ENCODE measurements at places on chromosomes 12 and 14.
A peak's percentile ranks its signal among the peaks of the same experiment; 100 is the strongest.

DNA sequence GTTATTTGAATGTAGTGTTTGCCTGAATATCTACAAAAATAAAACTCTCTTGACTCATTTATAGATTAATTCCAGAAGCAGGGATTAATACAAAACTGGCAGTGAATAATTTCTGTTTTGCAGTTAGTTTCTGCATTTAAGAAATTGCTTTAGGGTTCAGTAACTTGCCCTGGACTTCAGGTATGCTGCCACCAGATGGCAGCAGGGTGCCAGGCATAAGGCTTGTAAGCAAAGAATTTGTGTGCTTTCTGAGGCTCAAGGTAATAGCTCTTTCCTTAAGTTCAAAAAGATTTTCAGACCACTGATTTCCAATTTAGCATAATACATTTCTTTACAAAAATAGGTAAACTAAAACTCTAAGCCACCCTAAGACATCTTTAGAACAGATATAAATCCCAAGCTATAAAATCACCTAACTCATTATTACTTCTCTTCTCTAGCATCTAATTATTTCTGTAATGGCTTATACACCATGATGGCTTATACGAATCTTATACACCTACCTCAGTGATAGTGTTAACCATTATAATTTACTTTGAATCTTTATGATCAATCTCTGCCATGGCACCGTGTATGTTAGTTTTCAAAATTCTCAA is 398.3 kb downstream of the APAF1 start:
- DNase-seq, result peak; percentile 77

DNA sequence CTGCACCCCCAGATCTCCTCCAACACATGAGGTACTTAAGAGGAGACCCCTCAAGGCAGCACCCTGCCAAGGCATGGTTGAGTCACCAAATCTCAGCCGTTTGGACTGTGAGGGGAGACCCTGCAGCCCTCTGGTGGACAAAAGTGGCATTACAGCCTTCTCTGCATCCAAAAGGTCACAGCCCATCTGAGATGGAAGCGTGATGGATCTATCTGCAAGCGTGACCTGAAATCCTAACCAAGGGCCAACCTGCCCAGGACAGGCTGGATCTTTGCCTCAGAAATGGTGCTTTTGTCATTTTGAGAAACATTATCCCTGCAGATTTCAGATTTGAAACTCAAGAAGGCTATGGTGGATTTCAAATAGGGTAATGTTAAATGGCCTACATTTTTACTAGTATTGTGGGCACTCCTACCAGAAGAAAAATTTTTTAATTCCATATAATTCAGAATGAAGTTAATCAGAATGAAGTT is 23.7 kb upstream of the DHRS4 start:
- DNase-seq, result peak; percentile 85

DNA sequence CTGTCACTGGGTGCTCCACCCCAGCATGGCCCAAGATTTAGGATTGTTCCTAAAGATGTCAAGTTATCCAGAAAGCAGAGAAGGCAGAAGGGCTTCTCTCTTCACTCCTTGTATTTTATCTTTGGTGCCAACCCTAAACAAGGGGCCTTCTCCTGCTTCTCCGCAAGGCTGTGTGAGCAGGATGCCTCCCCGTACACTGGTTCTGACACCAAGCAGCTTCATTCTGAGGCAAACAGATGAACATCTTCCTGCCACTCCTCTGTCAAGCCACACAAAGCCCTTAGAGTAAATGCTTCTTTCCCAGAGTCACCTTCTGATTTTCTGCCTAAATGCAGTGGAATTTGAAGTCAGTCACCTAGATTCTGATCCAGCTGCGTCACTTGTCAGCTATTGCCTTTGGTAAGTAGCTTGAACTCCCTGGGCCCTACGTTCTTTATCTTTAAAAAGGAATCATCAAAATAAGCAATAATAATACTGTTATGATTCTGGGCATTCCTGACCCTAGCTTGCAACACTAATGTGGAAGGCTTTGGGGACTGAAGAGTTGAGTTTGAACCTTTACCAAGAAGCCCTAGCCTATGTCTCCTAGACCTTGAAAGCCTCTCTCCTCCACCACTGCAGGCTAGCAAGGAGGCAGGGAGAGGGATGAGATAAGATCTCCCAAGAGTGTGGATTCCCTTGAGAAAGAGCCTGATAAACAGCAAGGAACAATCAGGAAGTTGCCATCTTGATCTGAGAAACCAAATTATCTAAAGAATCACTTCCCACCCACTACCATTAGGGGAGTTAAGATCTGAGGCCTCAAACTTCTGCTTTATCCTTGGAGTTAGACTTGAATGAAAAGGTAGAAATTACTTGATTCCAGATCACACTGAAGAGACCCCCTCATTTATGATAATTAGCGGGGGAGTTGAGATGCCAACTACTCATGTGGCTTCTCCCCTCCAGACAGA is 5.7 kb downstream of the KRT73 start:
- no peak for DNase-seq

GRCh38 chr12:32467959-32468863 is 68.9 kb downstream of the FGD4 start:
- DNase-seq, result no peak

GRCh38 chr14:57136669-57137328 is 131.9 kb downstream of the EXOC5 start:
- no peak for DNase-seq

DNA sequence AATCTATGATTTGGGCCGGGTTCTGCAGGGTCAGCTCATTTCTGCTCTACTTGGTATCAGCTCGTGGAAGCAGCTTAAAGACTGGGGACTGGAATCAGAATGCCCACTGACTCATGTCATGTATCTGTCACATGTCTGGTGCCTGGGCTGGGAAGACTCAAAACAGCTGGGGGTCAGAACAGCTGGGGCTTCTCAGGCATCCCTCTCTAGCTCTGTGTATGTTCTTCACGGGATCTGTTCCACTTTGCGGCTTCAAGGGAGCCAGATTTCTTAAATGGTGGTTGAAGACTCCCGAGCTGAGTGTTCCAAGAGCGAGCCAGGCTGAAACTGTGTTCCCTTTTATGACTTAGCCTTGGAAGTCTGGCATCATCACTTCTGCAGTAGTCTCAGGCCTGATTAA is 11.9 kb downstream of the AEBP2 start:
- DNase-seq, result no peak

DNA sequence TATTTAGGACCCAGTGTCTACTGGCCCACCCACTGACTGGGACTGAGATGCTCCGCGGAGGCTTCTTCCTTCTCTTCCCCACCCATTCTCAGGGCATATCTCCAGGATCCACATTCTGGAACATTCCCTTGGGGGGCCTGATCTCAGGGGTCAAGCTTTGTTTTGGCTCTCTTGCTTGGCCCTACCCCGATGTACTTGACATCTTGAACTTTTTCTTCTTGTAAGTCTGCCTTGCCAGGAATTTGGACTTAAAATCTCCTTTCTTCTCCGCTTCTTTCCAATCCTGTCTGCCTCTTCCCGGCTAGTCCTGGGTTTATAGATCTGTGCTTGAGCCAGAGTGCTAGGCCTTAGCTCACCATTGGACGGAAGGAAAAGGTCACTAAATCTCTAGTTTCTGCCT is 22.1 kb downstream of the DACT1 start:
- no peak for DNase-seq

GRCh38 chr12:46788072-46788887 is 37.5 kb downstream of the SLC38A4 start:
- no peak for DNase-seq

- DNase-seq, result no peak
Observed at GRCh38 chr12:33546004-33546403, 106.4 kb upstream of the SYT10 start.

- no peak for DNase-seq
Observed at GRCh38 chr14:65339866-65340265, 72.7 kb upstream of the FUT8 start.

DNA sequence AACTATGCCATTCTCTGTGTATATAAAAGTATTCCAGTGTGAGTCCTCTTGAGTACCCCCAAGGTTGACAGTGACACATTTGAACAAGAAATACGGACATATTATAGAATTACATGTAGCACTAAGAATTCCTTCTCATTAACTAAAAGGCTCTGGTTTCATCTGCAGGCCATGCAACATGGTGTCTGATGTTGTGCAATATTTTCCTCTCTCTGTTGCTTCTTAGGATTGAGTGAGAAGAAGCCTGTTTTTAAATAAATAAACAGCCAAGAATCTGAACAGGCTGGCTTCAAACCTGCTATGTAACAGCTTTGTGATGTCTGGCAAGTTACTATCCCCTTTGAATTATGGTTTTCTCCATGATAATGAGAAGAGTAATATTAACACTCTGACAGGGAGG is 22.2 kb upstream of the CCER1 start:
- DNase-seq, result no peak

- DNase-seq, result no peak
Observed at GRCh38 chr14:37270629-37271028, 72.9 kb downstream of the MIPOL1 start.

DNA sequence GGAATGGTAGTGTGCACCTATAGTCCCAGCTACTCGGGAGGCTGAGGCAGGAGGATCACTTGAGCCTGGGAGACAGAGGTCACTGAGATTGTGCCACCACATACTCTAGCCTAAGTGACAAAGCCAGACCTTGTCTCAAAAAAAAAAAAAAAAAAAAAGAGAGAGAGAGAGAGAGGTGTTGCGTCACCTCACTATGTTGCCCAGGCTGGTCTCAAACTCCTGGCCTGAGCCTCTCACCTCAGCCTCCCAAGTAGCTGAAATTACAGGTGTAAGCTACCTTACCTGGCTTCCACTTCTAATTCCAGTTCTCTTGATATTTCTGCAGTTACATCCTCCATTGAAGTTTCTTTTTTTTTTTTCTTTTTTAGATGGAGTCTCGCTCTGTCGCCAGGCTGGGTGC is 94.3 kb downstream of the PRICKLE1 start:
- no peak for DNase-seq

- DNase-seq, result peak; percentile 1
Observed at GRCh38 chr14:67377916-67378315, 17.8 kb downstream of the EIF2S1 start.

DNA sequence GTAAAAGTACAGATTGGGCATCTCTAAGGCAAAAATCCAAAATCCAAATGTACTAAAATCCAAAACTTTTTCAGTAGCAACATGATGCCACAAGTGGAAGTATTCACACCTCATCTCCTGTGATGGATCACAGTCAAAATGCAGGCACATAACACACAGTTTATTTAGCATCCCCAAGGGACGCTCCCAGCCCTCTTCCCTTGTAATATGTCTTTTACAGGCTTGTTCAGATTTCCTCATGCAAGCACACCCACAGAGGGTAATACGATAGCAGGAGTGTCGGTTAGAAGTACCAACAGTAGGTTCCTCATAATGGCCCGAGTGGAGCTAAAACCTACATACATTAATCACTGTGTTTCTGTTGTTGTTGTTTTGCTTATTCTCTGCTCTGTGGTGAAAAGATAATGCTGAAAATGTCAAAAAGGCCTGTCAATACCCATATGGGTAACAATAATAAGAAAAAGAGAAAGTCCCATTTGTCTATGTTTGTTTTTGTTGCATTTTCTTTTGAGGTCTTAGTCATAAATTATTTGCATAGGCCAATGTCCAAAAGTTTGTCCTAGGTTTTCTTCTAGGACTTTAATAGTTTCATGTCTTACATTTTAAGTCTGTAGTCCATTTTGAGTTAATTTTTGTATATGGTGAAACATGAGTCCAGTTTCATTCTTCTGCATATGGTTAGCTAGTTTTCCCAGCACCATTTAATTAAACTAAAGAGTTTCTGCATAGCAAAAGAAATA is 133.1 kb downstream of the LRIG3 start:
- DNase-seq, result no peak

GRCh38 chr14:28774764-28775735 is 8.5 kb downstream of the FOXG1 start:
- no peak for DNase-seq

- peak; percentile 83 for DNase-seq
Observed at GRCh38 chr12:116916714-116917114, 6.0 kb downstream of the FBXW8 start.

DNA sequence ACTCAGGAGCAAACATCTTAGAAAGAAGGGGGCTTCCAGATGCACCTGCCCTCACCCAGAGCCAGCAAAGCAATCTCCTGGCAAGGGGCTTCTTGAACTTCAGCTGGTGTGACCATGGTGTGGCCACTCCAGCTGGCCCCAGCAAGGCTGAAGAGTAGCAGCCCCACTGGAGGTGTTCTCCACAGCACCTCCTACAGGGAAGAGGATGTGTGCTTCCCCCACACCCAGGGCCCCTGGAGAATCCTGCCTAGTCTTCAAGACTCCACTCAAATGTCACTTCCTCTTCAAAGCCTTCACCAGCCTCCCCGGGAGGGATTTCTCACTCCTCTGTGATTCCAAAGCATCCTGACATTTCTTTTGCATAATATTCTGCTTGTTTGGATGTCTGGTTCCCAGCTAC is 8.5 kb downstream of the RAB15 start:
- DNase-seq, result peak; percentile 16

DNA sequence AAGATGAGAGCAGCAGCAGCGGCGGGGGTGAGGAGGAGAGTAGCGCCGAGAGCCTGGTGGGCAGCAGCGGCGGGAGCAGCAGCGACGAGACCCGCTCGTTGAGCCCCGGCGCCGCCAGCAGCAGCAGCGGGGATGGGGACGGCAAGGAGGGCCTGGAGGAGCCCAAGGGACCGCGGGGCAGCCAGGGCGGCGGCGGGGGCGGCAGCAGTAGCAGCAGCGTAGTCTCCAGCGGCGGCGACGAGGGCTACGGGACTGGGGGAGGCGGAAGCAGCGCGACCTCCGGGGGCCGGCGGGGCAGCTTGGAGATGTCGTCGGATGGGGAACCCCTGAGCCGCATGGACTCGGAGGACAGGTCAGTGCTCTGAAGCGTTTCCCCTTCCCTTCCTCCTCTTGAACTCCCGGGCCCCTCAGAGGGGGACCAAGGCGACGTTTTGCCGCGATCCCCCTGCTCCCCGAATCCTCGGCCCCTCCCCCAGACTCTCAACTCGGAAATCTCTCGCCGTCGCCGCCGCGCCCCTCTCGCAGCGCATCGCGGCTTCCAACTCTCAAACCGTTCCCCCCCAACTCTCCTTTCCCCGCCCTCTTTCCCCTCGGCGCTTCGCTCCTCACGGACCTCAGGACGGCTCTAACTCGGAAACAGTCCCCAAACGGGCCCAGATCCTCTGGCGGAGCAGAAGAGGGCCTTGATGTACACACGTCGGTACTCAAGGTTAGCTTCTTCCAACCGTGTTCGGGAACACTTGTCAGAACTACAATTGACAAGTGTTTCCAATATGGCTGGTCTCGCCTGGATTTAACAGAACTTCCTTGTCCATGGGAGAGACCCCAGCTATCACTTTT is 947 bp downstream of the AEBP2 start:
- peak; percentile 65 for DNase-seq

- peak; percentile 85 for DNase-seq
Observed at GRCh38 chr14:65098586-65098985, 3.7 kb downstream of the MAX start.

- peak; percentile 80 for DNase-seq
Observed at GRCh38 chr12:57845478-57846284, 848 bp downstream of the CTDSP2 start.

DNA sequence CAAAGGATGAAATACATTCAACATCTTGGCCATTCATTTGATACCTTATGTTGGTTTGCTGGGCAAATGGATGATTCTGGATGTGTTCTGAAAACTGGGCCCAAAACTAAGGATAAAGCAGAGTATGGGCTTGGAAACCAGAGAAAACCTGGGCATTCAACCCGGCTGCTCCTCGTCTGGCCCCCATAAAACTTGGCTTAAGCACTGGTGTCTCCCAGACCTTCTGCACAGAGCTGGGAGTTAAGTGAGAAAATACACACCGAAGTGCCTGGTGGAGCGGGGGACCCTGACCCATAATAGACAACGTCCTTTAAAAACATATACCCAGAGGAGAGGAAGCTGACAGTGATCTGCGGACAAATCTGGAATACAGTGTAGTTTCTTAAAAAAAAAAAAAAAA is 112.5 kb downstream of the FOXN3 start:
- DNase-seq, result no peak

GRCh38 chr14:24351517-24351916 is 11.7 kb upstream of the RIPK3 start:
- DNase-seq, result peak; percentile 33
